ENCODE measurements at places on chromosomes 16 and 17. TPM values are rescaled to one million over a fixed set of nuclear protein-coding genes. Genes with fewer than 3 reads are reported as not detected.

The ATP2C2 gene
- total RNA-seq: not detected

GRCh38 chr17:39944393-39944711, 16.8 kb downstream of the LRRC3C start:
- DNase-seq: no peak

GRCh38 chr17:36907407-36907806, 29.9 kb upstream of the LHX1 start:
- DNase-seq: no peak

The NLGN2 gene
- total RNA-seq: 2.7 TPM

- DNase-seq: no peak
Measured at GRCh38 chr17:76440751-76441362, 12.1 kb downstream of the UBE2O start.

- DNase-seq: peak; percentile 74
Measured at GRCh38 chr17:29567554-29568330, 759 bp upstream of the TP53I13 start.

The KCNJ16 gene
- not detected for total RNA-seq

The MT1E gene
- total RNA-seq: 135 TPM

DNA sequence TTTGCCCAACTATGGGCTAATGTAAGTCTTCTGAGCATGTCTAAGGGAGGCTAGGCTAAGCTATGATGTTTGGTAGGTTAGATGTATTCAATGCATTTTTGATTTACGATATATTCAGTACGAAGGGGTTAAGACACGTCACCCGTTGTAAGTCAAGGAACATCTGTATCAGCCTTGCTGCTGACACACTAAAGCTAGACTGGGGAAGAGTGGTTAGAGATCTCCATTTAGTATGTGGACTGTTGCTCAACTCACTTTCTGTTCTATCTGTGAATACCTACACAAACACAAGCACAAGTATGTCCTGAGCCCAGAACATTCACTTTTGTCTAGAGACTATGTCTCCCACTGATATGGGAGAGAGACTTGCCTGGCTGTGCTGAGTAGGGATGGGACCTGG, 71.5 kb downstream of the VMP1 start:
- DNase-seq: no peak

The WNK4 gene
- total RNA-seq: 0.29 TPM

GRCh38 chr17:80984749-80985148, 6.9 kb upstream of the CHMP6 start:
- no peak for DNase-seq
